ENCODE measurements at places on chromosomes 12 and 14.

DNA sequence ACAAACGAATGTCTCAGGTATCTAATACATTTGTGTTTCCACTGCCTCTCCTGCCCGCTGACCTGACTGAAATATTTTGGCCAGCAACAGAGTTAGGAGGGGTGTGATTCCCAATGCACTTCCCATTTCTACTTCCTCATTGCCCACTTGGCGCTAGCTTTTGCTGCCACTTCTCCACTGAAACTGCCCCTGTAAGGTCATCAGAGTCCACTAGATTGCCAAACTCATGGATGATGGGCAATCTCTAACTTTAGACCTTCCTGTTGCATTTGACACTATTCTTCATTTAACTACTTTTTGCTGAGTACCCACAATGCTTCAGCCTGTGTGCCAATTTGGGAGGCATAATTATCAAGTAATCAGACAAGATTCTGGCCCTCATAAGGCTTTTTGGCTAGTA lies 40.8 kb downstream of the GPR65 start:
- no peaks in the 10 kb centered on the region for H3K36me3 ChIP-seq
- no peak overlapping the region for H3K4me3 ChIP-seq
- no peaks in the 10 kb centered on the region for H3K27me3 ChIP-seq
- no peak for DNase-seq
- no peaks in the 10 kb centered on the region for H3K4me1 ChIP-seq

GRCh38 chr12:98684199-98684598 lies 39.1 kb downstream of the APAF1 start:
- DNase-seq: no peak
- H3K4me1 ChIP-seq: no peaks in the 10 kb centered on the region
- H3K4me3 ChIP-seq: no peak overlapping the region
- no peak overlapping the region for H3K27ac ChIP-seq

DNA sequence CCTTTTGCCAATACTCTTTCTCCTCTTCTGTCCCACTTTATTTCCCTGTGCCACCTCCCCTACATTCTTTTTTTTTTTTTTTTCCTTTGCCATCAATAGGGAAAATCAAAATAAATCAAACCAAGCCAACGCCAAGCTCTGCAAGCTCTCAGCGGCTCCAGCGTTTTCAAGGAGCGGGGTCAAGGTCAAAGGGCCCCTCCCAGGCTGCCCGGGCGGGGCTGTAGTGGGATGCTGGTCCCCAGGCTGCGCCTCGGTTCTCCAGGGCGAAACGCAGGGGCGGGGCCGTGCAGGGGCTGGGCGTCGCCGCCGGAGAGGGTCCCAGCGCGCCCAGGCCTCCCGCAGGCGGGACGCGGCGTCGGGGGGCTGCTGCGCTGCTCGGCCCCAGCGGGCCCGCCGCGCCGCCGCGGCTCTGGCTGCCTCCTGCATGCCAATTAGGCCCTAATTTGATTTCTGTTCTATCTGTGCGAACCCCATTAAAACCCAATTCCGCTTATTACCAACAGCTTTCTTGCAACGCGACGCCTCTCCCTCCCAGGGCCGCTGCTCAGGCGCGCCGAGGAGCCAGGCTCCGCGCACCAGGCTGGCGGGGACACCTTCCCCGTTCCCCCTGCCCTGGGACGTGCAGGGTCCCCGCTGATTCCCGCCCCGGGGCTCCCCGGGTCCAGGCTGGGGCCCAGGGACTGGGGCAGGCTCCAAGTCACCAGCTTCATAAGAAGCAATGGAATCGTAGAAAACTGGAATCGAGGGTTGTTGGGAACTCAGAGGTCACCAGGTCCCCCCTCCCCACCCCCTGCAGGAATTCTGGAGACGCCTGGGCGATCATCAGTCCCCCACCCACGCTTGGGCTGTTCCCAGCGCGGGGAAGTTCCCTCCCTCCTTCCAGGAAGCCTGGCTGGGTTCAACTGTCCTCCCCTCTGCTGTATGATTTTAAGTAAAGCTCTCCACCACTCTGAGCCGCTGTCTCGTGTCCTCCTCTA lies 50.7 kb upstream of the MAP1LC3B2 start:
- H3K27me3 ChIP-seq: no peaks in the 10 kb centered on the region
- no peak overlapping the region for H3K27ac ChIP-seq
- H3K4me3 ChIP-seq: peak overlapping the region; percentile 79
- H3K36me3 ChIP-seq: no peaks in the 10 kb centered on the region

DNA sequence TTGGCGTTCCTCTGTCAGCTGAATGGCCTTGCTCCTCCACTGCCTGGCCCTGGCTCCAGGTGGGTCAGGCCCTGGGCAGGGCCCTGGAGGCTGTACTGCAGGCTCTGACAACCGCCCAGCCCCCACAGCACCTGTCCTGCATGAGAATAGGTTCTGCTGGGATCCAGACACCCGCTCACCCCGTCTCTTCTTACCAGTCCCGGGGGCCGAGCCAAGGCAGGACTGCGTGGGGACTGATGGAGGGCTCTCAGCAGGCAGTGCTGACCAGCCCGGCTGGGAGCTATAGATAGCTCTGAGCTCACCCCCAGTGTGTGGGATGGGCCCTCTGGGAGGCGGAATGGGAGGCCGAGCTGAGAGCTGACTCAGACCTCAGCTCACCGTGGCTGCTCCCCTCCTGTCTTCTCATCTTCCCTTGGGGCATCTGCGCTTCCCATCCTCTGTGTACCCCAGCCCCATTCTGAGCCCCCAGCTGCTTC lies 39.6 kb downstream of the TEAD4 start:
- peaks cover 2% of the 10 kb centered on the region for H3K36me3 ChIP-seq
- DNase-seq: no peak
- no peak overlapping the region for H3K4me3 ChIP-seq
- H3K27me3 ChIP-seq: no peaks in the 10 kb centered on the region
- H3K27ac ChIP-seq: no peak overlapping the region
- H3K4me1 ChIP-seq: peaks cover 13% of the 10 kb centered on the region

DNA sequence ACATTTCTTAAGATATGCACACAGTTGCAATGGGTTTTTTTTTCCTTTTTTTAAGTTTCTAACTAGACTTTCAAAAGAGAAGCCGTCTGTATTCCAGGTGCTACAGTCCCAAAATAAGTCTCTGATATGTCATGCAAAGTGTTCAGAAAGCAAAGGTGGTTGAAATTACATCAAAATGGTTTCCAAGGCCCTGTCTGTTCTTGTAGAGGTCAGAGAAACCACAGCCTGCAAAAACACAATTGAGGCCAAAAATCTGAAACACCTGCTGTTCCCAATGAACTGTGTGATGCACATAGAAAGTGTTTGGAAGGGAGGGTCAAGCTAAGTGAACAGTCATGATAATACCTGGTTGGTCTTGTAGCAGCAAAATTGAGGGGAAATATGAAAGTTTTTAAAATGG lies 91.0 kb downstream of the VRK1 start:
- H3K36me3 ChIP-seq: peaks cover 2% of the 10 kb centered on the region
- peaks cover 18% of the 10 kb centered on the region for H3K4me1 ChIP-seq
- no peak for DNase-seq
- H3K4me3 ChIP-seq: no peak overlapping the region

GRCh38 chr12:3127832-3128231 lies 50.7 kb downstream of the TSPAN9 start:
- no peaks in the 10 kb centered on the region for H3K36me3 ChIP-seq
- H3K4me1 ChIP-seq: peaks cover 1% of the 10 kb centered on the region
- H3K27ac ChIP-seq: no peak overlapping the region
- H3K4me3 ChIP-seq: no peak overlapping the region
- H3K27me3 ChIP-seq: no peaks in the 10 kb centered on the region

DNA sequence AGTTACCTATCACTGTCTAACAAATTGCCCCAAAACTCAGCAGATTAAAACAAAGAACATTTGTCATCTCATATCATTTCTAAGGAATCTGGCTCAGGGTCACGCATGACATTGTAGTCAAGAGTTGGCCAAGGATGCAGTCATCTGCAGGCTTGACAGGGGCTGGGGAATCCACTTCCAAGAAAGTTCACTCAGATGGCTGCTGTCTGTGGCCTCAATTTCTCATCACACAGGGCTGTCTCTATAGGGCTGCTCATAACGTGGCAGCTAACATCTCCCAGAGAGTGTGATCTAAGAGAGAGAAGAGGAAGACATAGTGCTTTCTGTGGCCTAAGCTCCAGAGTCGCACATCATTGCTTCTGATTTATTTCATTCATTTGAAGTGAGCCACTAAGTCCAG lies 17.0 kb upstream of the IL22 start:
- no peak for DNase-seq
- peaks cover 5% of the 10 kb centered on the region for H3K4me1 ChIP-seq
- no peaks in the 10 kb centered on the region for H3K36me3 ChIP-seq
- H3K27ac ChIP-seq: no peak overlapping the region
- H3K4me3 ChIP-seq: no peak overlapping the region
- no peaks in the 10 kb centered on the region for H3K27me3 ChIP-seq

- no peak overlapping the region for H3K4me3 ChIP-seq
- no peaks in the 10 kb centered on the region for H3K27me3 ChIP-seq
- no peaks in the 10 kb centered on the region for H3K4me1 ChIP-seq
- no peak for DNase-seq
- no peaks in the 10 kb centered on the region for H3K36me3 ChIP-seq
These were observed 319.8 kb downstream of the ALG10 start for GRCh38 chr12:34342048-34342447.

- H3K4me3 ChIP-seq: no peak overlapping the region
- H3K4me1 ChIP-seq: no peaks in the 10 kb centered on the region
- H3K27me3 ChIP-seq: no peaks in the 10 kb centered on the region
- DNase-seq: no peak
- no peaks in the 10 kb centered on the region for H3K36me3 ChIP-seq
These were observed 88.5 kb downstream of the GPHN start for GRCh38 chr14:66596241-66596985.

DNA sequence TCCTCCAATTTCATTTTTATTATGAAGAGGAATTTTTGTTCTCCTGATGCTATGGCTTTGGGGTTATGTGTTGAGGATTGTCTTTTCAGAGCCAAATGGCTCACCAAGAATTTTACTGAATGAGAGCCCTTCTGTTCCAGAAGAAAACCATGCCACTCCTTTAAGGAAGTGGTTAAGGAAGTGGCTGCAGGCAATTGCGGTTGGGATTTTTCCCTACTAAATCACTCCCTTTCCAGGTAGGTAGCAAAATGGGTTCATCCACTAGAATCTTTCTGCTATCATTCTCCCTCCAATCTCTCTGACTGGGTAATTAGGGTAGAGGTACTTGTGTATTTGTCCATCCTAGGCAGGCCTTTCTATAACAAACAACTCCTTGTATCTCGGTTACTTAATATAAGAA lies 163.1 kb downstream of the TTC8 start:
- DNase-seq: no peak
- H3K27ac ChIP-seq: no peak overlapping the region
- no peaks in the 10 kb centered on the region for H3K4me1 ChIP-seq
- no peak overlapping the region for H3K4me3 ChIP-seq
- no peaks in the 10 kb centered on the region for H3K36me3 ChIP-seq
- H3K27me3 ChIP-seq: no peaks in the 10 kb centered on the region

DNA sequence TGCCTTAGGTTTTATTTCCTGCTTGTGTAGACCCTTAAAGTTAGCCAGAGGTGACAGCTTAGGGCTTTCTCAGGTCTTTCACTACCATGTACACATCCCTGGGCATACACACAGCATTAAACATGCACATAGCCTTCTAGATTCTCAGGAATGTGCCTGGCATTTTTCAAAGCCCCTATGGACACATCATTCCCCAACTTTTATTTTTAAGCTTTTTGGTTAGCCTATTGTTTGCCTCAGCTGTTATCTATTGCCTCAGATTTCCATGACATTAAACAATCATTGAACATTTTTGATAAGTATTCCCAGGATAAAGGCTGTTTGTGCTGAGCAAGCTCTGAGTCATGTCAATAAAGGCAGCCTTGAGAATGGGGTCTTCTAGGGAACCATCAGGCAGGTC lies 15.1 kb upstream of the PPM1A start:
- H3K27me3 ChIP-seq: no peaks in the 10 kb centered on the region
- H3K27ac ChIP-seq: no peak overlapping the region
- H3K36me3 ChIP-seq: no peaks in the 10 kb centered on the region
- no peak for DNase-seq
- no peaks in the 10 kb centered on the region for H3K4me1 ChIP-seq

GRCh38 chr12:92978607-92979006 lies 49.5 kb upstream of the EEA1 start:
- H3K4me3 ChIP-seq: no peak overlapping the region
- no peaks in the 10 kb centered on the region for H3K27me3 ChIP-seq
- DNase-seq: no peak
- H3K36me3 ChIP-seq: no peaks in the 10 kb centered on the region

- H3K27ac ChIP-seq: no peak overlapping the region
- H3K36me3 ChIP-seq: no peaks in the 10 kb centered on the region
- H3K27me3 ChIP-seq: no peaks in the 10 kb centered on the region
- no peak overlapping the region for H3K4me3 ChIP-seq
These were observed 19.8 kb downstream of the HVCN1 start for GRCh38 chr12:110669193-110669502.

GRCh38 chr12:52284562-52285171 lies 6.7 kb downstream of the KRT81 start:
- no peak overlapping the region for H3K27ac ChIP-seq
- DNase-seq: no peak
- H3K4me3 ChIP-seq: no peak overlapping the region
- no peaks in the 10 kb centered on the region for H3K36me3 ChIP-seq

- H3K27me3 ChIP-seq: no peaks in the 10 kb centered on the region
- H3K36me3 ChIP-seq: no peaks in the 10 kb centered on the region
These were observed 498.9 kb downstream of the DIO2 start for GRCh38 chr14:79712302-79712950.

Measured in neuronal stem cell (in vitro differentiated cells).